ENCODE measurements at places on chromosomes 6 and 20.

- DNase-seq: no peak
Observed at GRCh38 chr20:49526056-49526455, 41.9 kb downstream of the PTGIS start.

DNA sequence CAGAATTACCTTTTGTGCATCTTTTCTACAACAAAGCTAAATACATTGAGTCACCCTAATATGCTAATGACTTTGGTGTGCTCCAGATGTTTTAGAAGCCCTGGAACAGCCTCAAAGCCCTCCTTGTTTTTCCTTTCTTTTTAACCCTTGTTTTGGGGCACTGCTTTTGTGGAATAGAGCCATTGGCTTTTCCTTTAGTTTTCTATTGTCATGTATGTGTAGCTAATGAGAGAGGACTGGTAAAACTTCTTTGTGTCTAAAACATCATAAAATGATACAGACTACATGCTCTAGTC, 158.8 kb downstream of the JARID2 start:
- no peak for DNase-seq

GRCh38 chr6:34648806-34649205, 47.8 kb downstream of the ILRUN start:
- no peak for DNase-seq

DNA sequence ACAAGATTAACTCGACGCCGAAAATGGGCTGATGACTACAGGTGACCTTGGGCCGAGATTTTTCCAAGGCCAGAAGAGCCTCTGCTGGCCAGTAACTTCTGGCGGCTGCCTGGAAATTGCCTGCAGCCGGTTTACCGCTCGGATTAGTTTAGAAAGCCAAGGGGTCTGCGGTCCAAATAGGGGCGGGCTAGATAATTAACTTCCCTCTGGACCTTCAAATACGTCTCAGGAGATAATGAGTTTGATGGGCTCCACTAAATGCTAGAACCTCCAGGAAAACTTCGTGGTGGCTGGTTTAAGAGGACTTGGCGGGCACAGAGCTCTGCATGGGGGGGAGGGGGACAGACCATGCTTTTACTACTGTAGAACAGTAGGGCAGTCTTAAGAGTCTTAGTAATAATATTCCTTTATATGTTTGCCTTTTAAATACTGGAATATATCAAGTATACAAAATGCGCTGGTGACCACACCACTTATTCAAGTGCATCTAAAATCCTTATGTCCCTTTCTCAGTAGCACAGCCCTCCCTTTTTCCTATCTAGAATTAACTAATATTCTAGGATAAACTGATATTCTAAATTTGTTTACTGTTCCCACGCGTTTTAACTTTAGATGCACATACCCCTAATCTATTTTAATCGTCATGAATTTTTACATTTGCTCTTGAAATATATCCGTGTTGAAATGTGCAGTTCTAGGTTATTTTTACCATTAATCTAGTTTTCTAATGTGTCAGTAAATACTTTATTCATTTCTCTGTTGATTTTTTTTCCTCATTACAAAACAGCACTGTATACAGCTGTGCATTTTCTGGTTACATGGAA, 107.5 kb upstream of the PRSS16 start:
- no peak for DNase-seq

DNA sequence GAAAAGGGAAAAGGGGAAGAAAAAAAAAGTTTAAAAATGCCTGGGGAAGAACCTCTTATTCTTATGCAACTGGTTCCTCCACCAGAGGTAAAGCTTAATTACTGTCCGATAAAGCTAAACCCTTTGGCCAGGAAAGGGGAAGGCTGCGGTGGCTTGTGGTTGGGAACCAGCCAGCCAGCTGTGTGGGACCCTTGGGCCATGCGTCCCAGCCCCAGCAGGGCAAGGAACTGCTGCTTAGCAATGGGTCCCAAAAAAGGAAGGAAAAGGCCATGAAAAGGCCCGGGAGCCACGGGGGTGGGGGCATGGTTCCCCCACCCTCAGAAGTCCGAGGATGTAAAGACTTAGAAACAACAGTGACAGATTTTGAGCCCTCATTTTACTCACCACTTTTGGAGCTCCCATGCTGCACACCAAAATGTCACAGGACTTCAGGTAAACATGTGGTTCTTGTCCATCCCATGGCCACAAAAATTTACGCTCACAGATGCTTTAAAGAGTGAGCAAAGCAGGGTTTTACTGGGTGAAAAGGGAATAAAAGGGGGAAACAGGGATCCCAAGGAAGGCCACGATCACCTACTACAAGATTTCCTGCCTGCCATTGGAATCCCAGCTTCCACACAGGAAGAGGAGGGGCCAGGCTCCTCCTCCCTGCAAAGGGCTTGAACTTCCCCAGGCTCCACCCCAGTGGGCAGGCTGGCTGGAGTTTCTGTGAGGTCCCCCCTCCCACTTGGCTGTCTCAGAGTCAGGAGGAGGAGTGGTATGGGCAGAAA, 1234.7 kb upstream of the GJE1 start:
- DNase-seq: no peak

- no peak for DNase-seq
Observed at GRCh38 chr20:42756991-42757390, 432.7 kb downstream of the PTPRT start.

- DNase-seq: no peak
Observed at GRCh38 chr20:38628580-38629470, 27.2 kb downstream of the ARHGAP40 start.

GRCh38 chr6:166862287-166862977, 93.9 kb downstream of the RNASET2 start:
- DNase-seq: no peak
